RWPE1 (cell line): ENCODE measurements at places on chromosomes 6 and 20.
A peak's percentile ranks its signal among the peaks of the same experiment; 100 is the strongest.

DNA sequence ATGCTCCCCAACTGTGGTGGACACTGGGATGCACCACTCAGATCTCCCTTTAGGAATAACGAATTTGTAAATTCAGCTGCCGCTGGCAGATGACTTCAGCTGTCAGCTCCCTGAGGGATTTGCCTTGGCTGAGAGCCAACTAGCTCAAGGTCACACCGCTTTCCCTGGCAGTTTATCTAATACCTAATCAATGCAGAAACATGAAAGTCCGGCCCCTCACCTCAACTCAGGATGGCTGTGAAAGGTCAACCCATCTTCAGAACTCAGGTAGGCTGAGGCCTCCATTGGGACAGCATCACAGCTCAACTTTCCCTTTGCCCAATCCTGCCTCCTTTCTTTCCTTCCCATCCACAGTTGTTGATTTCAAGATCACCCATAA lies 22.8 kb upstream of the SCGN start:
- no peak for DNase-seq

- peak; percentile 69 for DNase-seq
Measured at GRCh38 chr6:46816626-46817025, 23.4 kb downstream of the MEP1A start.

DNA sequence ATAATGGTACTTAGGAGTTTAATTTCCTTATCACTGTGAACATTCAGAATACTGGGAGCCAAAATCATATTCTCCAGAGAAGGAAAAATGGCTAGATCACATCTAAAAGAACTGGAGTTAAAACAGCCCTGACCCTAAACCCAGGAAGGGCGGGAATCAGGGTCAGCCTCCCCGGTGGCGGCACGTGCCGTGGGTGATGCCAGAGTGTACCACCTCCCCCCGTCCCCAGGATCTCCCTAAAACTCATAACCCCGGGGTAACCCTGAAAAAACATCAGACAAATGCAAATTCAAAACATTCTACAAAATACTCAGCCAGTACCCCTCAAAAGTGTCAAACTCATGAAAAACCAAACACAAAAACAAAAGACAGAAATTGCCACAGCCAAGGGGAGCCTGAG lies 148.3 kb downstream of the DLL1 start:
- no peak for DNase-seq

DNA sequence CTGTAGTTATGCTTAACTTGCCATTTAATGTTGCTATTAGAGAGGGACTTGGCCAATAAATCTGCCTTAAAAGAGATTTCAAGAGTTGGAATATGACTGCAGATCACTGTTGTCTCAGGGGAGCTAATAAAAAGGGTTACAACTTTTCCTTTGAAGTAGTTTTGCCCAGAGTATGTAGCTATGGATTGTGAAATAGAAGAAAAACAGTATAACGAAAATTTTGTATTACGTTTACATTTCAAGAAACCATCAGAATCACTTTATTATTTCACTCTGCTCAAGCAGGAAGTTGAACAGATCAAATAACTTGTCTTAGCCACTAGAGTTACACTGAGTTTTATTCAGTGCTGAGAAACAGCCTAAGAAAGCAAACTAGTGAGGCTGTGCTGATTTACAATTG lies 3.0 kb upstream of the ZSCAN26 start:
- DNase-seq = no peak

DNA sequence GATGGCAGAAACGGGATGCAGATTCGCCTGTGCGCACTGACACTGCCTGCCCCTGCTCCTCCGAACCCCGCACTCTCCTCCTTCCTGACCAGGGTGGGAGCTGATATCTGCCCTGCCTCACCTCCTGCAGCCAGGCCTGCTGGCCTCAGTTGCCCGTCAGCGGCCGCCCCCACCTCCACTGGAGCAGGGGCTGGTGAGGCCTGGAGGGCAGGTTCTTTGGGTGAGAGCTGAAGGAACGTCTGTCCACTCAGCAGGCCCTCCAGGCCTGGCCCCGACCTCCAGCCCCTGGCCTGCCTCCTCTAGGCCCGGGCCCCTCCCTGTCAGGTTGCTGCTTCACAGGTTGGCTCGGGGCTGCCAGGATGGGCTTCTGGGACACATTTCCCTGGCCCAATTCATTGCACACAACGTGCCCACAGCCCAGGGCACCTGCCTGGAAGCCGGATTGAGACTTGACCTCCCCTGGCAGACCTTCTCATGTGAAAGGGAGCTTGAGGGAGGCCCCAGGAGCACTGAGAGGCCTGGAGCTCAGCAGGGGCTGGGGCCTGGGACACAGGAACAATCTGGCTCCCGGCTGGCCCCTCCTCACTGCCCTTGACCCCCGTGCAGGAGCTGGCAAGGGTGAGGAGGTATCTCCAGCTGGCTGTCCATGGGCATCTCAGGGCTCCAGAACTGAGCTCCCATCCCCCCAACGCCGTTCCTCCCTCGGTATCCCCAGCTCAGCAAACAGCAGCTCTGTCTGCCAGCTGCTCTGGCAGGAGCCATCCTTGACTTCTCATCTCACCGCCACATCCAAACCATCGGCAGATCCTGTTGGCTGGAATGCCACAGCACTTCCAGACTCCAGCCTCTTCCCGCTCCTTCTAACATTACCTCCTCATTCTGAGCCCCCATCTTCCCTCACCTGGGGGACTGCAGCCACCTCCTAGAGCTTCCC lies 39.5 kb downstream of the SPDEF start:
- DNase-seq = no peak

GRCh38 chr20:48999890-49000870 lies 45.9 kb upstream of the CSE1L start:
- peak; percentile 26 for DNase-seq

DNA sequence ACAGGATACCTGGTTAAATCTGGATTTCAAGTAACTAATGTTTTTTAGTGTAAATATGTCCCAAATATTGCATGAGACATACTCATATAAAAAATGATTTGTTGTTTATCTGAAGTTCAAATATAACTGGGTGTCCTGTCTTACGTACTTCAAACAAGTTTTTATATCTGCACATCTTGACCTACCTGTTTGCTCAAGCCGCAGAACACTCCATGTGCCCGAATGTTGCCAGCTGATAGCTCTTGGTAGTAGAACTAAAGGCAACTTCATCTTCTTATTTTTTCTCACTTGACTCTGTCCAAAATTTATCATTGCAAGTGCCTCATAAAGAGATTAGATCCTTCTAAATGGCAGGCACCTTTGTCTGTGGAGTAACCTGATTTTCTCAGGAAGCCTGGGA lies 39.1 kb upstream of the KLHL31 start:
- DNase-seq = no peak

DNA sequence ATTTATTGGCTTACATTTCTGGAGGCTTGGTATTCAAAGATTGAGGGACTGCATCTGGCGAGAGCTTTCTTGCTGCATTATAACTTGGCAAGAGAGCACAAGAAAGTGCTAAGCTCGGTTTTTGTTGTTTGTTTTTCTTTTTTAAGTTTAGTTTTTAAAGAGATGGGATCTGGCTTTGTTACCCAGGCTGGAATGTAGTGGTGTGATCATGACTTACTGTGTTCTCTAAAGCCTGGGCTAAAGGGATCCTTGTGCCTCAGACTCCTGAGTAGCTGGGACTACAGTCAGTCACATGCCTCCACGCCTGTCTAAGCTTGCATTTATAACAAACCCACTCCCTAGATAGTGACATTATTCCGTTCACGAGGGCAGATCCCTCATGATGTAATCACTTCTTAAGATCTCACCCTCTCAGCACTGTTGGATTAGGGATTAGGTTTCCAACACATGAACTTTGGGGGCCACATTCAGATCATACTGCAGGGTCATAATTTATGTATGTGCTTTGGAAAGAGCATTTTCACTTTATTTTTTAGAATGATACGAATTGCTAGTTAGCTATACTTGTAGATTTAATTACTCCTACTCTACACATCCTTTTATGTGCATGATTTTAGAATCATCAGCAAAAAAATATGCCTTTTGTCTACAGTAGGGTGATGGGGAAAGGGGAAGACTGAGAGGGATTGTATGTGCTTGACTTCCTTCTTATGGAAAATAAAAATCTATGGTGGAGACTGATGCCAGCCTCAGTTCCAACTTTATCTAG lies 167.8 kb downstream of the JARID2 start:
- DNase-seq = no peak

GRCh38 chr6:154886016-154886415 lies 109.1 kb upstream of the TIAM2 start:
- DNase-seq = no peak

DNA sequence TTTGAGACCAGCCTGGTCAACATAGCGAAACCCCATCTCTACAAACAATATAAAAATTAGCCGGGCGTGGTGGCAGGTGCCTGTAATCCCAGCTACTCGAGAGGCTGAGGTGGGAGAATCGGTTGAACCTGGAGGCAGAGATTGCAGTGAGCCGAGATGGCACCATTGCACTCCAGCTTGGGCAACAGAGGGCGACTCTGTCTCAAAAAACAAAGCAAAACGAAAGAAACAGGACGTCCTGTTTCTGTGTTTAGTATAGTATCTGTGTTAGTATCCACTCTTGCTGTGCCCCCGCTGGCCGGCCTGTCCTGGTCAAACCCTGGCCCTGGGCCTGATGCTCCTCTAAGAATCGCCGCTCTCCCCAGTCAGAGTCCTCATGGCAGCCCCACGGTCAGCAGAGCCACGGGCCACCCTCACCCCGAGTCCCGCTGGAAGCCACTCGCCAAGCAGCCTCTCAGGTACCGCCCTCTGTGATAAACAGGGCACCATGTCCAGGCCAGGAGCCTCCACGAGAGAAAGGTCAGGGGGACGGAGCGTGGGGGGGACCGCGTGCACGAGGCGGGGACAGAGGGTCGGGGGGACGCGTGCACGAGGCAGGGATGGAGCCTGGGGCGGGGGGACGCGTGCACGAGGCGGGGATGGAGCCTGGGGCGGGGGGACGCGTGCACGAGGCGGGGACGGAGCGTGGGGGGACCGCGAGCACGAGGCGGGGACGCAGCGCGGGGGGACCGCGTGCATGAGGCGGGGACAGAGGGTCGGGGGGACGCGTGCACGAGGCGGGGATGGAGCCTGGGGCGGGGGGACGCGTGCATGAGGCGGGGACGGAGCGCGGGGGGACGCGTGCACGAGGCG lies 384.5 kb downstream of the SMOC2 start:
- DNase-seq = no peak
